Activated CD8-positive, alpha-beta T cell treated with anti-CD3 and anti-CD28 coated beads for 36 hours (primary cell): ENCODE measurements at places on chromosomes 12 and 14.

DNA sequence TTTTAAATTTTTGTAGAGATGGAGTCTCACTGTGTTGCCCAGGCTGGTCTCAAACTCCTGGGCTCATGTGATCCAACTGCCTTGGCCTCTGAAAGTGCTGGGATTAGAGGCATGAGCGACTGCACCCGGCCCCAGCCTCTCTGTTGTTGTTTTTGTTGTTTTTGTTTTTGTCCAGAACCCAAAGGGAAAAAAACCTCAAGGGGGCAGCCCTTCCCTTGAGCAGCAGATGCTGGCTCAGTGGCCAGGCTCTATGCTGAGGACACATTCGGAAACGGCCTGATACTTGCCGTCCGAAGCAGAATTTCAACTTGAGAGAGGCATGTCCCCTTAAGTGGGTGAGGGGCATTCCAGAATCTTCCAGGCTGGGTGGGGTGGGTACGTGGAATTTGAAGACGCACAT, 6.7 kb downstream of the MVK start:
- DNase-seq = no peak

GRCh38 chr12:108691998-108692808, 39.1 kb downstream of the CORO1C start:
- no peak for DNase-seq

- DNase-seq = no peak
These were observed 22.0 kb upstream of the SRRM4 start for GRCh38 chr12:118959348-118959747.

GRCh38 chr12:26158078-26158764, 33.4 kb upstream of the BHLHE41 start:
- DNase-seq = no peak

- no peak for DNase-seq
These were observed 192.3 kb downstream of the NUAK1 start for GRCh38 chr12:105946493-105946901.

- no peak for DNase-seq
These were observed 1.7 kb downstream of the JDP2 start for GRCh38 chr14:75429562-75429961.

DNA sequence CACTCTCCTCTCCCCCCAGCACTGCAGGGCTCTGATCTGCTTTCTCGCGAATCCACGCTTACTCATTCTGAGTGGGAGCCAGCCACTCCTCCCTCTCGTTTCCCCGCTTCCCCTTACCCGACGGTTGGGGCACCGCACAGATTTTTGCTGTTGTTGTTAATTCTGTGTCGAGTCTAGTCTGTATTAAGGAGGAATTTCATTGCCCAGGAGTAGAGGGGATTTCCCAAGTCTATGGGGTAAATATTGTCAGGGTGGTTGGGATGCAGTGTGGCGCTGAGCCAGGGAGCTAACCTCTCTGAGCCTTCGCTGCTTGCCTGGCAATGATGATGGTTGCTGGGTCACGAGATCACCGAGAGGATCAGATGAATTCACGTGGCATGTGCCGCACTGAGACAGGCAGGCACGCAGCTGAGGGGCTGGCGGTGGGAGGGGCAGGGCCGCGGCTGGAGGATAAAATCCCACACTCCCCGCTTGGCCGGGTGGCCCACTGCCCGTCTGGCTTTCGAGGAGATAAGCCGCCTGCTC, 18.5 kb downstream of the NCOR2 start:
- DNase-seq = peak; percentile 62

- peak; percentile 58 for DNase-seq
These were observed 2.7 kb downstream of the PCNX4 start for GRCh38 chr14:60094306-60094897.

DNA sequence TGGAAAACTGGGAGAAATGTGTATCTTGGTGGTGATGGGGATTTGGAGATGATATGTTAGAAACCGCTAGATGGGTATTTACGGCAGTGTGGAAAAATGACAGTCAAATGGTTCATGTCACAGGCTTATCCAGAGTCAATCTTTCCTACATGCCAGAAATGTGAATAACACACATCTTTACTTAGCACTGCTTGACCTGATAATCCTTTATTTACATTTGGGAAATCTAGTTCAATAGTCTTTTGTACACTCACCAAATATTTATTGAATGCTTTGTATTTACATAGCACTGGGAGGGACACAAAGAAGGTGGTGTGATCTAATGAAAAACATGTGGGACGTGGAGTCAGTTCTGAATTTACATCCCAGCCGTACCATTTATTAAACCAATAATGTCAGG, 208.2 kb downstream of the DIO2 start:
- no peak for DNase-seq

- no peak for DNase-seq
These were observed 40.3 kb upstream of the GCH1 start for GRCh38 chr14:54942913-54943312.

GRCh38 chr12:26340649-26341048, 145.3 kb downstream of the SSPN start:
- no peak for DNase-seq

- no peak for DNase-seq
These were observed 90.0 kb downstream of the RMST start for GRCh38 chr12:97552410-97553121.
